Neural crest cell (in vitro differentiated cells): ENCODE measurements at places on chromosomes 16 and 17. TPM values are rescaled to one million over a fixed set of nuclear protein-coding genes. Genes with fewer than 3 reads are reported as not detected.

DNA sequence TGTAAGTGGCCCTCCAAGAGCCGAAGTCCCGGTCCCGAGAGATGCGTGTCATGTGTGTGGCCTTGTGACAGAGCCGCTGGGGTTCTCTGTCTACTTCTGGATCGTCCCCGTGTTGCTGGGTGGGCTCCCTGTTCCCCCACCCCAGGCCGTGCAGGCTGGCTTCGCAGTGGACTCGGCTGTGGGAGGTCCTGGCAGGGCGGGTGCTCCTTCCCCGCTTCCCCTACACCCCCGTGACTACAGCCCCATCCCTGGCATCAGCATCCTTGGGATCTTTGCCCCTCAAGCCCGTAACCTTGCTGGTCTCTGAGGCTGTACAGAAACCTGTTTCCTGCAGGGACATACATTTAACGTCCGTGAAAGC, 136.3 kb downstream of the BANP start:
- H3K27ac ChIP-seq: no peak overlapping the region
- H3K4me3 ChIP-seq: no peak overlapping the region
- no peaks in the 10 kb centered on the region for H3K27me3 ChIP-seq
- H3K4me1 ChIP-seq: no peaks in the 10 kb centered on the region

DNA sequence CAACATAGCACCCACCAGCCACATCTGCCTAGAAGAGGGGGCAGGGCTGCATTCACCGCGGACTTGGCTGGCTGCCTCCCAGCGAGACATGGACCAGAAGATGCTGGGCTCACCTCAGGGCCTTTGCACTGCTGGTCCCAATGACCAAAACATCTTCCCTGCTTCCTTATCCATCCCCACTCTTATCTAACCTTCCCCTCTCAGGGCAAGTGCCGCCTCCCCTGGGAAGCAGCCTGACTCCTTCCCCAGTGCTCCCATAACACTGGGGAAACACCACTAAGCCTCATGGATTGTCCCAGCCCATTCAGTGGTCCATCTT, 5.7 kb downstream of the TMC6 start:
- H3K36me3 ChIP-seq: no peaks in the 10 kb centered on the region
- H3K4me3 ChIP-seq: peak overlapping the region; percentile 27
- DNase-seq: no peak
- no peak overlapping the region for H3K27ac ChIP-seq

The SRL gene
- 0.32 and 0.40 TPM in 2 replicates for total RNA-seq

The PRCD gene
- 0.41 and 0.75 TPM in 2 replicates for total RNA-seq

- H3K4me1 ChIP-seq: peaks cover 10% of the 10 kb centered on the region
- no peak for DNase-seq
- peak overlapping the region; percentile 82 for H3K27ac ChIP-seq
- H3K27me3 ChIP-seq: no peaks in the 10 kb centered on the region
- peak overlapping the region; percentile 93 for H3K4me3 ChIP-seq
- H3K36me3 ChIP-seq: no peaks in the 10 kb centered on the region
Observed at GRCh38 chr16:4615384-4616046, 827 bp upstream of the UBALD1 start.

GRCh38 chr16:22092143-22092933, at the start of gene VWA3A:
Gene VWA3A, plus strand, starts transcription at chr16:22092541. Its CDS starts 97 bp downstream, at chr16:22092638.
- H3K4me1 ChIP-seq: peaks cover 9% of the 10 kb centered on the region
- peaks cover 7% of the 10 kb centered on the region for H3K27me3 ChIP-seq
- H3K4me3 ChIP-seq: no peak within 1 kb of the TSS

The MT1G gene
- not detected in 2 replicates for total RNA-seq

GRCh38 chr17:69528035-69528434, 113.5 kb downstream of the MAP2K6 start:
- H3K4me1 ChIP-seq: peaks cover 7% of the 10 kb centered on the region
- no peak overlapping the region for H3K4me3 ChIP-seq
- no peaks in the 10 kb centered on the region for H3K27me3 ChIP-seq
- peak overlapping the region; percentile 65 for H3K27ac ChIP-seq

The KRT14 gene
- not detected in 2 replicates for total RNA-seq

- no peak overlapping the region for H3K27ac ChIP-seq
- H3K36me3 ChIP-seq: no peaks in the 10 kb centered on the region
- peaks cover 16% of the 10 kb centered on the region for H3K27me3 ChIP-seq
Observed at GRCh38 chr16:11202260-11203091, 53.5 kb downstream of the SOCS1 start.

DNA sequence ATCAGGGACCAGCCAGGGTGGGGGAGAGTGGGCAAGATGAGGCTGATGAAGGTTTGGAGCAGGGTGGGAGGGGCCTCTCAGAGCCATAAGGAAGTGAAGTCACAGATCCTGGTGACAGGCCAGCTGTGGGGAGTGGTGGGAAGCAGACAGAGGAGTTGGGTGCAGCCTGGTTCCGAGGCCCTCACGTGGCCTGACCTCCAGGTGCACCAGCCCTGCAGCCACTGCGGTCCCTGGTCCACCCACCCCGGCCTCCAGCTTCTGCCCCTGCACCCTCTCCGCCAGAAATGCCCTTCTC, 3.9 kb upstream of the ZFPM1 start:
- no peaks in the 10 kb centered on the region for H3K4me1 ChIP-seq
- H3K36me3 ChIP-seq: no peaks in the 10 kb centered on the region
- H3K4me3 ChIP-seq: no peak overlapping the region
- H3K27ac ChIP-seq: peak overlapping the region; percentile 67
- peaks cover 12% of the 10 kb centered on the region for H3K27me3 ChIP-seq

DNA sequence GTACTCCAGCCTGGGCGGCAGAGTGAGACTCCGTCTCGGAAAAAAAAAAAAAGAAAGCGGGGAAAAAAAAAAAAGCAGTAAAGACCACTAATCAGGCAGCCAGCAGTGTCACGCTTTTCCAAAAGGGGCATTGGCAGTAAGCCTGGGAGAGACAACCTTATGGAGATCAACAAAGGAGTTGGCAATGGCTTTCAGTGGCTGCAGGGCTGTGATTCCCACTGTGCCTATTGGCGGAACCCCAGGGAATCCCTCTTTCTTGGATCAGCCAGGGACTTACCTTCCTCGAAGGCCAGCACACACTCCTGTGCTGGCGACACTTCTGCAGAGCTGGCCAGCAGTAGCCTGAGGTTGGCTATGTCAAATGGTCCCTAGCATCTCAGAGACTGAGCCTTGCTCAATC, 43.2 kb upstream of the ZFHX3 start:
- DNase-seq: no peak
- no peaks in the 10 kb centered on the region for H3K36me3 ChIP-seq
- H3K4me1 ChIP-seq: peaks cover 47% of the 10 kb centered on the region
- H3K4me3 ChIP-seq: no peak overlapping the region
- H3K27me3 ChIP-seq: no peaks in the 10 kb centered on the region

The FAM20A gene
- 0.51 and 0.86 TPM in 2 replicates for total RNA-seq

DNA sequence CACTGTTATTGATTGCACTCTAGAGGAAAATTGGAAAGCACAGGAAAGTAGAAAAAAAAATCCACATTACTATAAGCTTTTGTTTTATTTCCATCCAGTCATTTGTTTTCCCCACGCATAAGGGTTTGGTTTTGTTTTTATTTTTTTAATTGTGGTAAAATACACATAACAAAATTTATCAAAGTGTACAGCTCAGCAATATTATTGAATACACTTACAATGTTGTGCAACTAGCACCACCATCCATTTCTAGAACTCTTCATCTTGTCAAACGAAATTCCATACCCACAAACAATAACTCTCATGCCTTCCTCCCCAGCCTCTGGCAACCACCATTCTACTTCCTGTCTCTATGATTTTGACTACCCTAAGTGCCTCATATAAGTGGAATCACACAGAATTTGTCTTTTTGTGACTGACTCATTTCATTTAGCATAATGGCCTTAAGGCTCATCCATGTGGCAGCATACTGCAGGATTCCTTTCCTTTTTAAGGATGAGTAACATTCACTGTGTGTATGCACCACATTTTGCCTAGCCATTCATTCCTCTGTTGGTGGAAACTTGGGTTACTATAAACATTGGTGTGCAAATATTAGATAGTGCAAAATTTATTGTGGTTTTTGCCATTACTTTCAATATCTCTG, 11.1 kb downstream of the SPPL2C start:
- no peak for DNase-seq
- no peaks in the 10 kb centered on the region for H3K4me1 ChIP-seq
- no peaks in the 10 kb centered on the region for H3K36me3 ChIP-seq

DNA sequence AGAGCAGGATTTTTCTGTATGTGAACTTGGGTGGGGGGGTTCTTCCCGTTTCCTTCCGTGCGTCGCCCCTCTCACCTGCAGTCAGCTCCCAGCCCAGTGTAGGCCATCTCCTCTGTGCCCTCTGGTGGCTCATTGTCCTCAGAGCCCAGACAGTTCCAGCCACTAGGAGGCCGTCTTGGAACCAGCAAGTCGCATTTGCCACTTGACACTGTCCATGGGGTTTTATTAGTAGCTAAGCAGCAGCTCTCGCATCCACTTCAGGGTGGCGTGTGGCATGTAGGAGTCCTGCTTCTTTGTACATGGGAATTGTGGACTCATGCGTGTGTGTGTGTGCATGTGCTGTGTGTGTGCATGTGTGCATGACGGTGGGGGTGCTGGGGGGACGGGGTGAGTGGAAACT, 74.0 kb downstream of the SEC14L1 start:
- DNase-seq: peak; percentile 26
- H3K27me3 ChIP-seq: no peaks in the 10 kb centered on the region
- no peak overlapping the region for H3K27ac ChIP-seq

GRCh38 chr17:42248351-42249179, 27.6 kb downstream of the STAT5B start:
- H3K27ac ChIP-seq: peak overlapping the region; percentile 21
- peak; percentile 8 for DNase-seq
- H3K27me3 ChIP-seq: no peaks in the 10 kb centered on the region

DNA sequence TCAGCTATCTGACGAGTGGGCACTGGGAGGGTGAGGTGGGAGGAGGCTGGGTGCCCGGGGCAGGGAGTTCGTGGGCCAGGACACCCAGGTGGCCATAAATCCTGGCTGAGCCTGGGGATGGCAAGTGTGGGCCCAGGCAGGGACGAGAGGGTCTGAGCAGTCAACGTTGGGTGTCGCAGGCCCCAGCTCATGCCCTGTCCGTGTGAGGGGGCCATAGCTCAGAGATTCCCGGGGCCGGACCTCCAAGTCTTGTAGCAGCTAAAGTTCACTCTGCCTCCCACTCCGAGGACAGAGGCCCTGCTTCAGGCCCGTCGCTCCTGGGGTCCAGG, 34.4 kb downstream of the CTU2 start:
- no peak for DNase-seq
- H3K36me3 ChIP-seq: no peaks in the 10 kb centered on the region
- no peak overlapping the region for H3K27ac ChIP-seq
- no peaks in the 10 kb centered on the region for H3K4me1 ChIP-seq

GRCh38 chr17:41394254-41394996, 3.0 kb downstream of the KRT31 start:
- no peak overlapping the region for H3K4me3 ChIP-seq
- peaks cover 16% of the 10 kb centered on the region for H3K4me1 ChIP-seq
- H3K27ac ChIP-seq: no peak overlapping the region
- H3K36me3 ChIP-seq: no peaks in the 10 kb centered on the region
- no peak for DNase-seq

DNA sequence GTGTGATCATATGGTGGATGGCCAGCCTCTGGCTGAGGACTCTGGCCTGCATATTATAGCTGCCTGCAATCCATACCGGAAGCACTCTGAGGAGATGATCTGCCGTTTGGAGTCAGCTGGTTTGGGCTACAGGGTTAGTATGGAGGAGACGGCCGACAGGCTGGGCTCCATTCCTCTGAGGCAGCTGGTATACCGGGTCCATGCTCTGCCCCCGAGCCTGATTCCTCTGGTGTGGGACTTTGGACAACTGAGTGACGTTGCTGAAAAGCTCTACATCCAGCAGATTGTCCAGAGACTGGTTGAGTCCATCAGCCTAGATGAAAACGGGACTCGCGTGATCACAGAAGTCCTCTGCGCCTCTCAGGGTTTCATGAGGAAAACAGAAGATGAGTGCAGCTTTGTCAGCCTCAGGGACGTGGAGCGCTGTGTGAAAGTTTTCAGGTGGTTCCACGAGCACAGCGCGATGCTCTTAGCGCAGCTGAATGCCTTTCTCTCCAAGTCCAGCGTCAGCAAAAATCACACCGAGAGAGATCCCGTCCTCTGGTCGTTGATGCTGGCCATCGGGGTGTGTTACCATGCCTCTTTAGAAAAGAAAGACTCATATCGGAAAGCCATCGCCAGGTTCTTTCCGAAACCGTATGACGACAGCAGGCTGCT, 69.0 kb upstream of the ENDOV start:
- H3K27me3 ChIP-seq: no peaks in the 10 kb centered on the region
- no peak overlapping the region for H3K4me3 ChIP-seq
- no peak overlapping the region for H3K27ac ChIP-seq
- DNase-seq: no peak
- peaks cover 3% of the 10 kb centered on the region for H3K4me1 ChIP-seq

GRCh38 chr17:10888858-10889257, 51.0 kb upstream of the PIRT start:
- no peaks in the 10 kb centered on the region for H3K36me3 ChIP-seq
- peaks cover 29% of the 10 kb centered on the region for H3K27me3 ChIP-seq
- no peak overlapping the region for H3K27ac ChIP-seq
- no peak for DNase-seq
- H3K4me1 ChIP-seq: no peaks in the 10 kb centered on the region

- H3K27ac ChIP-seq: no peak overlapping the region
- no peak overlapping the region for H3K4me3 ChIP-seq
- H3K36me3 ChIP-seq: peaks cover 47% of the 10 kb centered on the region
- no peak for DNase-seq
- H3K27me3 ChIP-seq: no peaks in the 10 kb centered on the region
Observed at GRCh38 chr17:20254541-20254940, 212.8 kb downstream of the LGALS9B start.

DNA sequence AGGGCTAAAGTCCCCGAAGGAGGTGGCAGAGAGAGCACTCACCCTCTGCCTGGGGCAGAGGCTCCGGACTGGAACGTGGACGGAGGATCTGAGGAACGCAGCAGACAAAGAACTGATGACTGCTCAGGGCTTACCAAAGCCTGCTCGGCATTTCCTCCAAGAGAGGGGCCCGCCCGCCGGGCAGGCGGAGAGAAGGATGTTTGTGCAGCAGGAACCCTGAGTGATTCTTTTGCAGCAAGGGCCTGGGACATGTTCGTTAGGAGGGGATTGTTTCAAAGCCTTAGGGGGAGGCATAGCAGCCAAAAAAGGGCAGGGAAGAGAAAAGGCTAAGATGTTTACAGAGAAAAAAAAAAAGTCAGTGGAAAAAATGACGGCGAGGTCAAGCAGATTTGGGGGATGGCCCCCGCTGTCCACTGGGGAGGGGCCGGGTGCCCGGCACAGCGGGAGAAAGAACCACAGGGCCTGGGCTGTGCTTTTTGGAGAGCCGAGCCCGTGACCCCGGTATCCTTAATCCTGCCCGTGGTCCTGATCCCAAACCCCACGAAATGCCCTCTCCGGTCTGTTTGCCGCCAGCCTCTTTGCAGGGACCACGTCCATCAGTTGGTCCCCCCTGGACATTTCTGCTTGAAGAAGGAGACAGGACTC, 129.3 kb downstream of the NTN1 start:
- peaks cover 35% of the 10 kb centered on the region for H3K4me1 ChIP-seq
- H3K36me3 ChIP-seq: no peaks in the 10 kb centered on the region
- no peaks in the 10 kb centered on the region for H3K27me3 ChIP-seq
- peak overlapping the region; percentile 43 for H3K4me3 ChIP-seq
- DNase-seq: peak; percentile 23
